ENCODE measurements at places on chromosomes 12 and 14.

GRCh38 chr12:123571343-123571813, 13.0 kb upstream of the TMED2 start:
- peak; percentile 89 for DNase-seq

GRCh38 chr12:56785141-56785865, 22.2 kb downstream of the HSD17B6 start:
- no peak for DNase-seq

GRCh38 chr12:67460388-67460787, 188.2 kb upstream of the DYRK2 start:
- DNase-seq = no peak

- no peak for DNase-seq
These were observed 333.8 kb downstream of the KCNH5 start for GRCh38 chr14:62711351-62712023.

Measured in right atrium auricular region (tissue), 2 donors.